ENCODE measurements at places on chromosomes 2 and 18. TPM values are rescaled to one million over a fixed set of nuclear protein-coding genes. Genes with fewer than 3 reads are reported as not detected.

The ASB18 gene
- not detected for polyA plus RNA-seq

The APOB gene
- 1,569 TPM for polyA plus RNA-seq

The MFSD6 gene
- polyA plus RNA-seq, result 0.92 TPM

The REG3A gene
- polyA plus RNA-seq, result 0.13 TPM

DNA sequence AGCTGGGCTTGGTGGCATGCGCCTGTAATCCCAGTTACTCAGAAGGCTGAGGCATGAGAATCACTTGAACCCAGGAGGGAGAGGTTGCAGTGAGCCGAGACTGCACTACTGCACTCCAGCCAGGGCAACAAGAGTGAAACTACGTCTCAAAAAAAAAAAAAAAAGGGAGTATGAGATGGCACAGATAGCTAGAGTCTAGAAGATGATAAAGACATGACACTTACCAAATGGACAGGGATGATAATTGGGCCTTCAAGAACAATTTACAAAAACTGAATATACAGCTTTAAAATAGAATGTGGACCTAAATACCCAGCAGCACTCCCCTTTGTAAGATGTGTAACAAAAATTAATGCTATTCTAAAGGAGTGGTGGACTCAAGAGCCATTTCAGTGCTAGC, 2.7 kb downstream of the METTL4 start:
- no peaks in the 10 kb centered on the region for H3K36me3 ChIP-seq
- no peak for DNase-seq
- peaks cover 18% of the 10 kb centered on the region for H3K4me1 ChIP-seq
- no peak overlapping the region for H3K27ac ChIP-seq

DNA sequence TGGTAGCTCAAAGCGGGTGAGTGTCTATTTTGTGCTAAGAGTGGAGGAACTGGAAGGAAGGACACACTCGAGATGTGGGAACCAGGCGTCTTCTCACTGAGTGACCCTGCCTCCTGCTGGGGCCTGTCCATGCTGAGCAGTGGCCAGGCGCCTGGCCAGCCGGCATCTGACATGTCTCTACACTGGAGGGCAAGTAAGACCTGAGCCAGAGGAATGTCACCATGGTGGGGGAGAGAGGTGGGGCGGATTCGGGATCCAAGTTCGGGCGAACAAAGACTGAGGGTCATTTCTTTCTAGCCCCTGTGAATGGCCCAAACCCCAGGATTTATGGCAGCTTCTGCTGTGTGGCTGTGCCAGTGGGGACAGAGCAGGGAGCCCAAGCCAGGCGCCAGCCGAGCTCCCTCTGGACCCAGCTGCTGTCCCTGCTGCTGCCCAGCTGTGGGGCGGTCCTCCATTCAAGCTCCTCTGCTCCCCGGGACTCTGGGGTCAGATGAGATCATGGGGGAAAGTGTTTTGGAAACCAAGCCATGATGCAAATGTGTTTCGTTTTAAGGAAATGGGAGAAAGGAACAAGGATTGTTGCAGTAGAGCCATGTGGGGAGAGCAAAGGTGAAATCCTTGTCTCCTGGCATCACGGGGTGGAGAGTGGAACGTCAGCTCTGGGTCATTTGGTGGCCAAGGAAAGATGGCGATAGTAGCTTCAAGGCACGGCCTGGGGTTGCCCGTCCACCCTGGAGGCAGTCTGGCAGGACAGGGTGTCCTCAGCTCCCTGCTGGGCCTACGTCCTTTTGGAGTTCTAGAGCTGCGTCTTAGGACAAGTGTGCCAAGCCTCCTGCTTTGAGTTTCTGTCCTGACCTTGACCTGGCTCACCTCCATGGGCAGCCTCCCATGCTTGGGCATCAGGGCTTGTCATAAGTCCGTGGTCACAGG, 8.1 kb downstream of the ACKR3 start:
- H3K4me3 ChIP-seq, result no peak overlapping the region
- H3K36me3 ChIP-seq, result no peaks in the 10 kb centered on the region
- H3K27ac ChIP-seq, result no peak overlapping the region
- DNase-seq, result no peak

DNA sequence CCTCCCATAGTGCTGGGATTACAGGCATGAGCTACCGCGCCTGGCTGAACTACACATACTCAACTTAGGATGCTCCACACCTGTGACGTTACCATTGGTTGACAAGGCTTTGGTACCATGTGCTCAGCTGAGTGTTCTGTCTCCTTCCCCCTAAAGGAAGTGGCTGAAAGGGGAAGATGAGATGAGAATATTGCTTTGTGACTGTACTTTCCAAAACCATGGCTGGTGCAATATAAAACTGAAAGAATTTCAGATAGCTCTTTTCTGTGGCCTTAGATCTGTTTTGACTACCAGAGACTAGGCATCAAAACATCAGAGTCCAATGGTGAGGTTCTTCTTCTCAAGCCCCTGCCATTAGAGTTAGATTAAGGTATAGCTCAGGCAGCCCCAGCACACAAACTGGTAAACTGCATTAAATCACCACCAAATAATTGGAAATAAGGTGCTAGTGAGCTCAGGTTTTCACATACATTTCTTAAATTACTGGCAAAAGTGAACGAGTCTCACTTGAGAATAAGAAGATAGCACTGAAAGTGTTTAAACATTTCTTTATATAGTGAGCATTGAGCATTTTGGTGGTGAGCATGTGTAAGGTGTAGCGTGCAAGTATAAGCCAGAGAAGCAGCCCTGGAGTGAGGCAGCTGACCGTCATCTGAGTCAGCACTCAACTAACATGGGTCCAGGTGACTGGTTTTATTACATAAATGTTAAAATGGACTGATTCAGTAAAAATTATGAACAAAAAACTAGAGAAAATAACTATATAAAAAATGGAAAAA, 113.5 kb upstream of the FZD5 start:
- DNase-seq, result no peak
- peaks cover 40% of the 10 kb centered on the region for H3K4me1 ChIP-seq
- H3K27ac ChIP-seq, result no peak overlapping the region
- no peaks in the 10 kb centered on the region for H3K27me3 ChIP-seq
- no peaks in the 10 kb centered on the region for H3K36me3 ChIP-seq

GRCh38 chr18:8742387-8743361, 37.3 kb downstream of the MTCL1 start:
- no peaks in the 10 kb centered on the region for H3K36me3 ChIP-seq
- no peak overlapping the region for H3K27ac ChIP-seq
- H3K4me1 ChIP-seq, result no peaks in the 10 kb centered on the region
- no peak for DNase-seq
- peaks cover under 1% of the 10 kb centered on the region for H3K27me3 ChIP-seq

DNA sequence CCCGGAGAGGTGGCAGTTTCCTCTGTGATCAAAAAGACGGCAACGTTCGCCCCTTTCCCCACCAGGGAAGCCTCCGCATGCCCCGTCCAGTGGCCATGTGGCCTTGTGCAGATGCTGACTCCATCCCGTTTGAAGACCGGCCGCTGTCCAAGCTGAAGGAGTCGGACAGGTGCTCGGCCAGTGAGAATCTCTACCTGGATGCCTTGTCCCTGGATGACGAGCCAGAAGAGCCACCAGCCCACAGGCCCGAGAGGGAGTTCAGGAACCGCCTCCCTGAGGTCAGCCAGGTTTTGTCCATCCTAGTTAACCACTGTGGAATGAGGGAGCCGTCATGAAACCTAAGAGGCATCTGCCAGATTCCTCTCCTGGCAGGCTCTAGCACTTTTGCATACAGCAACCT, 113.6 kb downstream of the MTCL1 start:
- H3K36me3 ChIP-seq, result no peaks in the 10 kb centered on the region
- H3K4me3 ChIP-seq, result no peak overlapping the region
- no peak overlapping the region for H3K27ac ChIP-seq
- no peaks in the 10 kb centered on the region for H3K27me3 ChIP-seq
- DNase-seq, result no peak

DNA sequence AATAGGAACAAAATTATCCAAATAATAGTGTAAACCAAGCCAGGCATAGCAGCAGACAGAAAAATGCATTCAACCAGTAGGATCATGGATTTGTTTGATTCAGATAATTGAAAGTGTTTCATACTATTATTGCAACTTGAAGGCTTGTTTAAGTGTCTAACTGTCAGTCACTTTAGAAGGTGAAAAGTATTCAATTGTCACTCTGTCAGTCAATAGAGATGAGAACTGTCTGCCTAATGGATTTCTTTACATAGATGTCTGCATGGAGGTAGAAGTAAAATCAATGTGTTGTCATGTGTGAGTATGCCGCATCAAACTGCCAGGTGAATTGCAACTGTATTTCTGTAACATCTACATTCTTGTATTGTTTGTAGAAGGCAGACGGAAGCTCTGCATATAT, 65.0 kb downstream of the ZNF407 start:
- no peaks in the 10 kb centered on the region for H3K27me3 ChIP-seq
- no peak overlapping the region for H3K4me3 ChIP-seq
- no peak overlapping the region for H3K27ac ChIP-seq
- H3K36me3 ChIP-seq, result no peaks in the 10 kb centered on the region
- DNase-seq, result no peak
- H3K4me1 ChIP-seq, result peaks cover 6% of the 10 kb centered on the region

DNA sequence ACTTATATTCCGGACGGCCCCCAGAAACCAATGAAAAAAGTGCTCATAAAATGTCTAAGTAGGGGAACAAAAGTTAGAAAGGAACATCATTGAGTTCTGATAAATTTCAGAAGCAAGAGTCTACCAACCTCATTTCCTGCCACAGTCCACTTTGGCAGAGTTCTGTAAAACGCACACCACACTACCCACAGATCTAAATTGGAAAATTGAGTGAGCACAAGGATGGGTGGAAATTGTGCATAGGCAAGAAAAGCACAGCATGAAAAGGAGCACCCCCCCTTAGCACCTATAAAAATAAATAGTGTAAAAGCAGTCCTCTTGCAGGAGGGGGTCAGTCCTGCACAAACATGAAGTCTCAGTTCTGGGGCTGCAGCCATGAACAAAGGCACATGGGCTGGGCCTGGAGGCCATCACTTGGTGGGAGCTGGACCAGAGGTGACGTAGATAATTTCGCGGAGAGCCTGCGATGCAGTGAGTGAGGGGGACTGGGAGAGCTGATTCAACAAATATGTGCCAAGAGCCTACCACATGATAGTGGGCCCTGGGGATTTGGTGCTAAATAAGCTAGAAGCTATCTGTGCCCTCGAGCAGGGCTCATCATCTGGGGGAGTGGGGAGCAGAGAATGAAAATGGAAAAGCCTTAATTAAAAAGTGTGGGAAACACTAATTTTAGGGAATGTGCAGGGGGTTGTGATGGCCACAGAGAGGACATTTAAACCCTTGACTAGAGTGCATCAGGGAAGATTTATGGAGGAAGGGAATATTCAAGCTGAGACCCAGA, 48.9 kb upstream of the SPP2 start:
- no peaks in the 10 kb centered on the region for H3K27me3 ChIP-seq
- H3K36me3 ChIP-seq, result no peaks in the 10 kb centered on the region
- H3K4me3 ChIP-seq, result no peak overlapping the region
- H3K27ac ChIP-seq, result no peak overlapping the region
- DNase-seq, result no peak

DNA sequence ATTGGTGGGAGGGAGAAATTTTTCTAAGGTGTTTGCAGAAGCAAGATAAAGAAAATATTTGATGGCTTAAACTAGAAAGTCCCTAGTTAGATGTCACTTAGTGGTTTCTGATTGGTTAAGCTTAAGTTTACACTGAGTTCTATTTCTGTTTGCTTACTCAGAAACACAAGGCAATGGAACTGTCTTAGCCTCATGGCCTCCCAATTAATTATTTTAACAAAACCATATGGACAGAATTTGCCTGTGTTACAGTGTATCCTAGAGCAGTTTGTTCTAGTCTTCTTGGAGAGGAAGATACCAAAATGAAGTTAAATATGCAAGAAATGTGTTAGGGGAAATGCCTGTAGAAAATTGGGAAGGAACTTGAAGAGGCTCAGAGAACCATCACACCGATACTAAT, 4.6 kb upstream of the IMPACT start:
- H3K4me3 ChIP-seq, result no peak overlapping the region
- no peak overlapping the region for H3K27ac ChIP-seq
- H3K27me3 ChIP-seq, result no peaks in the 10 kb centered on the region
- no peak for DNase-seq
- no peaks in the 10 kb centered on the region for H3K36me3 ChIP-seq
- no peaks in the 10 kb centered on the region for H3K4me1 ChIP-seq

- H3K27me3 ChIP-seq, result no peaks in the 10 kb centered on the region
- H3K4me1 ChIP-seq, result no peaks in the 10 kb centered on the region
- no peak overlapping the region for H3K4me3 ChIP-seq
- no peak overlapping the region for H3K27ac ChIP-seq
- DNase-seq, result no peak
Measured at GRCh38 chr2:179037807-179038206, 12.1 kb downstream of the CCDC141 start.

- no peak for DNase-seq
- no peaks in the 10 kb centered on the region for H3K36me3 ChIP-seq
- H3K4me1 ChIP-seq, result no peaks in the 10 kb centered on the region
- H3K27ac ChIP-seq, result no peak overlapping the region
- no peaks in the 10 kb centered on the region for H3K27me3 ChIP-seq
Measured at GRCh38 chr2:50443868-50444630, 587.9 kb downstream of the NRXN1 start.

DNA sequence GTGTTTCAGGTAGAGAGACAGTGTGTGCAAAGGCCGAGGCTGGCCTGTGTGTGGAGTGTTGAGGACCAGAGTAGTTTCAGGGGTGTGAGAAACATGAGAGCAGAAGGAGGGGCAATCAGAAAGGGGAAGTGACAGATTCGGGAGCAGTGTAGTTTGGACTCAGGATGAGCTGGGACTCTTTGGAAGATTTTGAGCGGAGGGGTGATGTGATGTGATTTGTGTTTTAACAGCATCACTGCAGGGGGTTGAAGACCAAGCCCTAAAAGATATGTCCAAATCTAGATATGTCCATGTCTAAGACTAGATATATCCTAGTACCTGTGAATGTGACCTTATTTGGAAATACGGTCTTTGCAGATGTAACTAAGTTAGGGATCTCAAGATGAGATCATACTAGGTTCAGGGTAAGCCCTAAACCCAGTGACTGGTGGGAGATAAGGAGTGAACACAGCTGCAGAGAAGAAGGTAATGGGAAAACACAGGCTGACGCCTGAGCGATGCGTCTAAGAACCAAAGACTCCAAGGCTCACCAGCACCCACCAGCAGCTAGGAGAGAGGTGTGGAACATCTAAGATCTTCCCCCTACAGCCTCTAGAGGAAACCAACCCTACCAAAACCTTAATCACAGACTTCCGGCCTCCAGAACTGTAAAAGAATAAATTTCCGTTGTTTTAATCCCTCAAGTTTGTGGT, 38.5 kb upstream of the MYO3B start:
- peaks cover 50% of the 10 kb centered on the region for H3K27me3 ChIP-seq
- no peak overlapping the region for H3K4me3 ChIP-seq
- H3K4me1 ChIP-seq, result no peaks in the 10 kb centered on the region
- H3K36me3 ChIP-seq, result no peaks in the 10 kb centered on the region

DNA sequence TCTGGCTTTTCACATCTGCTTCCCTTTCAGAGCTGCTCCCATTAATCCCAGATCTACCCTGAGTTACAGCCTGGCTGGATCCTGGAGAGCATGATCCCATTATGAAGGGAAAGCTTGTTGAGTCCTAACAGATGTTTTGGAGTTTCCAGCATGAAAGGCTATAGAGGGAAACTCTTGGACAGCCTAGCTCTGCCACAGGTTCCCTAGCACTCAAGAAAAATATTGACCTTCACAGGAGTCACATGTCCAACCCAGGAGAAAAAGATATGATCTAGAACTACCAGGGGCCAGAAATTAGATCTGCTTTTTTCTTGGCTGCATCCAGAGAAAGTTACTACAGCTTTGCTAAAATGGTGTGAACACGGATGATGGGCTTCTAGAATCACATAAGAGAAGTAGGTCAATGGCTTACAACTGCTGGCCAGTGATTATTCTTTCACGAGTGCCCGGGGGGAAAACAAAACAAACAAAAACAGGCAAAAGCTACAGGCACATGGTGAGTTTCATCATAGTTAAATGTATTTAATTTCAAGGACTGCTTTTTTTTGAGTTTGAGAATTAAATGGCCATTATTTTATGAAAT, 15.9 kb downstream of the CCDC93 start:
- no peak for DNase-seq
- H3K27ac ChIP-seq, result no peak overlapping the region
- H3K36me3 ChIP-seq, result peaks cover 94% of the 10 kb centered on the region
- no peaks in the 10 kb centered on the region for H3K27me3 ChIP-seq
- H3K4me3 ChIP-seq, result no peak overlapping the region
